Renal cortical epithelial cell (primary cell): ENCODE measurements at places on chromosomes 3 and 15.
A peak's percentile ranks its signal among the peaks of the same experiment; 100 is the strongest.

DNA sequence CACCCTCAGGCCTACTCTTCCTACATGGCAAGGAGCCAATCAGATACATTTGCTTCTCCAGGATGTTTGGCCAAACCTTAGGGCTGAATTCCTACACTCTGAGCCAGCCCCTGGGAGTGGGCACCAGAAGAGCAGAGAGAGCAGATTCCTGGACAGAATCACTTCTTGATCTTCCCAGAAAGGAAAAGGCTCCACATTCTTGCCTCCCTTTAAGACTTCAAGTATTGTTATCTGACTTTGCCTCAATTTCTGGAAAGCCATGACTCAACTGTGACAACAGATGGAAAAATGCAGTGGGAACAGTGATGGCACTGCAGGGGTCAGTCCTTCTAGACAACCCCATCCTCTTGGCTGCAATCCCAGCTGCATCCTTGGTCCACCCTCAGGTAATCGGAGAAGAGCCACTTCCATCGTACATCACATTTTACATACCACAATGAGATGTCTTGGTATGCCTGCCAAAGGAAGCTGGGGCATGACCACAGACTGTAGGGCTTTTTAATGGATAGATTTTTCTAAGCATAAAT lies 21.0 kb downstream of the SLCO2A1 start:
- peak; percentile 96 for DNase-seq

- DNase-seq = peak; percentile 87
These were observed 7.7 kb downstream of the LRRC2 start for GRCh38 chr3:46558184-46559043.

GRCh38 chr3:33807191-33807590 lies 8.8 kb downstream of the PDCD6IP start:
- DNase-seq = no peak

- DNase-seq = no peak
These were observed 822.3 kb upstream of the CFAP20DC start for GRCh38 chr3:59872128-59872527.

- peak; percentile 53 for DNase-seq
These were observed 325.4 kb downstream of the UACA start for GRCh38 chr15:70437882-70438451.

DNA sequence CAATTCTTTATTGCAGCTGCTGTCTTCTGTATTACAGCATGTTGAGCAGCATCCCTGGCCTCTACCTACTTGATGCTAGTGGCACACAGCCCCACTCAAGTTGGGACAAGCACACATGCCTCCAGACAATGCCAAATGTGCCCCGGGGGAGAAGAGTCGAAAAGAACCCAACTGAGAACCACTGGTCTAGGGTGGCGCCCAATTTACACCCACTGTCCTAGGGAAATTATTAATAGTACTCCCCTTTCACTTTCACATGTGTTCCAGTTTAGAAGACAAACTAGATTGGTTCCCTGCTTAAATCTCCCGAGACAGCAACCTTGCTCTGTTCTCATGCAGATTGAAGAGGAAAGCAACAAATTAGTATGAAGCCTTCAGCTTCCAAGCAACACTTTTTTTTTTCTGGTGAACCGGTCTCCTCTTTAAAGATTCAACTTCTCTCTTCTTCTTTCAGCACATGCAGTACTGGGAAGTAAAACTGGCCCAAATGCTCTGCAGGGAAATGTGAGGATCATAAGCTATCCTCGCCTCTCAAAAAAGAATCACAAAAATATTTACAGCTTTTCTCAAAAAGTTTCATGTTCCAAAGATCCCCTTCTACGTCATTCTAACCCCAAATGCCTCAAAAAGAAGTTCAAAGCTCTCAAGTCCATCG lies 823.9 kb upstream of the CFAP20DC start:
- DNase-seq = no peak
